Hematopoietic multipotent progenitor cell treated with erythropoietin and hydrocortisone succinate and interleukin-3 and kit ligand, for 6 days (in vitro differentiated cells): ENCODE measurements at places on chromosomes 12 and 14.

DNA sequence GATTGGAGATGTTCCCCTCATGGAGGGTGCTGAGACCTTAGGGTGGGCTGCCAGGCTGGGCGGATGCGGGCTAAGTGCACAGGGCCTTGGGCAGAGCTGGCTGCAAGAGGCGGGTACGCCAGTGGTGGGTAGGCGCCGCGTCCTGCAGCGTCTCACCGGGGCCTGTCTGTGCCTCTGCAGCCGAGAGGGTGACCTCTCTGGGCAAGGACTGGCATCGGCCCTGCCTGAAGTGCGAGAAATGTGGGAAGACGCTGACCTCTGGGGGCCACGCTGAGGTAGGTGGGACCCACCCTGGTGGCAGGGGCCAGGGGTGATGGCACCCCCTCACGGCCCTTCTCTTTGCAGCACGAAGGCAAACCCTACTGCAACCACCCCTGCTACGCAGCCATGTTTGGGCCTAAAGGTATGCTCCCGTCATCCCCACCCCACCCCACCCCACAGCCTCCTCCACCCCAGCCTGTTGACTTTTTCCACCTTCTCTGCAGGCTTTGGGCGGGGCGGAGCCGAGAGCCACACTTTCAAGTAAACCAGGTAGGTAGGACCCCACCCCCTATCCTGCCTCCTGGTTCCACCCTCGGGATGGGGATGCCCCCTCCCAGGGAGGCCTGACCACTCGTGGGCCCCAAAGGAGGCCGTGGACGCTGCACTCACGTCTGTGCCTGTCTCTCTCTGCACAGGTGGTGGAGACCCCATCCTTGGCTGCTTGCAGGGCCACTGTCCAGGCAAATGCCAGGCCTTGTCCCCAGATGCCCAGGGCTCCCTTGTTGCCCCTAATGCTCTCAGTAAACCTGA lies 1.5 kb downstream of the CRIP1 start:
- no peak for DNase-seq

GRCh38 chr12:110149086-110149660 lies 25.0 kb downstream of the IFT81 start:
- no peak for DNase-seq

GRCh38 chr14:69087061-69087461 lies 65.9 kb downstream of the DCAF5 start:
- DNase-seq, result no peak

- no peak for DNase-seq
These were observed 23.6 kb upstream of the MLXIP start for GRCh38 chr12:122054842-122055520.

GRCh38 chr12:25322918-25323531 lies 72.3 kb upstream of the KRAS start:
- no peak for DNase-seq

DNA sequence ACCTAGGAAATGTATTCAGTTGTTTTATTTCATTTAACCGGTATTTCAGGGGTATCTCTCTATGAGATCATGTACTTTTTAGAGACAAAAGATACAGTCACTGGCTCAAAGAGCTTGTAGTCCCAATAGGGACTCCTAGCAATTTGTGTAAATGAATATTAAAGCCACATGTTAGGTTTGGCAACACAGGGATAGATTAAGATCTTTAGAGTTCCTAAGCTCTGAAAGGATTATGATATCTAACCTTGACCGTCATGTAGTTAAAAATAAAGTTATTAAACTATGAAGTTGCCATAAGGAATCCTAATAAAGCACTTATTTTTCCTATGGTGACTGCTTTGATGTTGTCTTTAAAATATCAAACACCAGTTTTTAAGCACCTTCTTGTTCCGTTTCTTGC lies 100.4 kb upstream of the FGD4 start:
- DNase-seq, result no peak

- no peak for DNase-seq
These were observed 57.4 kb upstream of the ANO4 start for GRCh38 chr12:100737168-100737567.

GRCh38 chr14:72863216-72864006 lies 30.5 kb downstream of the DPF3 start:
- no peak for DNase-seq

- no peak for DNase-seq
These were observed 21.7 kb downstream of the MGST1 start for GRCh38 chr12:16369156-16369555.

DNA sequence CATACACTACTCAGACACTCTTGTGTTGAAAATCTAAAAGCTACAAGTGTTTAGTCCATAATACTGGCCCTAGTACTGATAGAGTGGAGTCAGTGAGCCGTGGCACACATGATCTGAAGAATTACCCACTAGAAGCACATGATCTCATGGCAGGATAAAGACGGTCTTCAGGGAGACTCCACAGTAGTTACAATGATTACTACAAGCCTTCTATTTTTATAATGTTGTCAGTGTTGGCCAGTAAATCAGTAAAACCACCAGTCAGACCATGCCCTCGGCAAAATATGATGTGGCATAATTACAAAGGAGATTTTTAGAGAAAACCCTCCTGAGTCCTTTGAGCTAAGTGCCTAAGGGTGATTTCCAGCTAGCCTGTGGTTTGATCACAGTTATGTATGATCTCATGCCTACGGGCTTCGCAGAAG lies 114.9 kb downstream of the PDZRN4 start:
- no peak for DNase-seq

GRCh38 chr12:108690542-108691174 lies 40.7 kb downstream of the CORO1C start:
- peak; percentile 75 for DNase-seq

DNA sequence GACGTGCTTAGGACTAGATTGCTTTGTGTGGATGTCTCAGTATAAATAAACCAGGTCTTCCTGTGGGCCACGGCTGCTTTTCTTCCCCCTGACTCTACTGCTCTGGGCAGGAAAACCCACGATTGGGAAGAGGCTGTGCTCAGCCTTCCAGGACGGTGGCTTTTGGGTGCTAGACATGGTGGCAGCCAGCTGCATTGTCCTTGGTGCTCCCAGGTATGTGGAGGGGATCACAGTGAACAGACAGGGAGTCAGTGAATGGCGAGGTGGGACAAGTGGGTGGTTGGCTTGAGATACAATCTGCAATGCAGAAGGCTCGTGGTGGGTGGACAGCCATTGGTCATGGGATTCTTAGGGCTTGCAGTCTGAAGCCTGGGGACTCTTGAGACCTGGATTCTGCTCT lies 366.3 kb downstream of the AACS start:
- DNase-seq, result no peak

GRCh38 chr12:109736552-109737108 lies 23.0 kb downstream of the FAM222A start:
- DNase-seq, result peak; percentile 79

DNA sequence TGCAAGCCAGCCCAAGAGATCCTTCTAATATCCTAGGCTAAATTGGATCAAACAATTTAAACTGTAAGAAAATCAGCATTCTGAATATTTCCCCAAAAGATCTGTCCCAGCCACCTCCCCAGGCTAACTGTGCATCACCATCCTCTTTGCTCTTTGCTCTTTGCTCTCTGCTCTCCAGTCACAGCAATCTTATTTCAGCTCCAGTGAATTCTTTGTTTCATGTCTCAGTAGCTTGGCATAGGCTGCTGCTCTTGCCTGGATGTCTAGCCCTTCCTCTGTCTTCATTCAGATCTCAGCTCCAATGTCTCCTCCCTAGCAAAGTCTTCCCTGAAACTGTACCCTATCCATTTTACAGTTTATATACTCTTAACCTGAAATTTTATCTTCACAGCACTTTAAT lies 399.8 kb upstream of the USP15 start:
- DNase-seq, result no peak

GRCh38 chr12:24738441-24738840 lies 210.5 kb downstream of the BCAT1 start:
- no peak for DNase-seq

GRCh38 chr14:52602131-52602530 lies 49.5 kb downstream of the GPR137C start:
- DNase-seq, result peak; percentile 4

DNA sequence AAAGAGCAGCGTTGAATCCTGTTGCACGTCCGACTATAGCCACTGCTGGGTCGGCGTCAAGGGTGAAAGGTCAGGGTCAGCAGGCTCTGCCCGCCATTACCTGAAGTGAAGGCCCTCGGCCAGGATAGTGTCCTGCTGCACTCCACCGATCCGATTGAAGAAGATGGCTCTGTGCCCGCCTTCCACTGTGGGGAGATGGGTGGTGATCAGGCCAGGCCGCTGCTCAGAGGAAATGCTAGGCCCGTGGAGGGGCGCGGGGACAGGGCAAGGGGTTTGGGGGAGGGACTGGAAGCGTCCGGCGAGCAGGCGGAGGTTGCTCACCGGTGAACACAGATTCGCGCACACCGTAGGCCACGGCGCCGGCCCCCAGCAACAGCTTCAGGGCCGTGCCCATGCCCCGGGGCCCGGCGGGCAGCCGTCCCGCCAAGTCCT lies 352 bp downstream of the PHB2 start:
- DNase-seq, result no peak

- DNase-seq, result no peak
These were observed 12.9 kb upstream of the KCNH3 start for GRCh38 chr12:49525942-49526341.

GRCh38 chr14:92022036-92022435 lies 17.8 kb downstream of the TRIP11 start:
- no peak for DNase-seq

- DNase-seq, result no peak
These were observed 5.5 kb upstream of the CCDC175 start for GRCh38 chr14:59582161-59582560.

- no peak for DNase-seq
These were observed 31.7 kb upstream of the INF2 start for GRCh38 chr14:104657563-104658324.

GRCh38 chr14:52926953-52927352 lies 23.9 kb downstream of the FERMT2 start:
- no peak for DNase-seq

DNA sequence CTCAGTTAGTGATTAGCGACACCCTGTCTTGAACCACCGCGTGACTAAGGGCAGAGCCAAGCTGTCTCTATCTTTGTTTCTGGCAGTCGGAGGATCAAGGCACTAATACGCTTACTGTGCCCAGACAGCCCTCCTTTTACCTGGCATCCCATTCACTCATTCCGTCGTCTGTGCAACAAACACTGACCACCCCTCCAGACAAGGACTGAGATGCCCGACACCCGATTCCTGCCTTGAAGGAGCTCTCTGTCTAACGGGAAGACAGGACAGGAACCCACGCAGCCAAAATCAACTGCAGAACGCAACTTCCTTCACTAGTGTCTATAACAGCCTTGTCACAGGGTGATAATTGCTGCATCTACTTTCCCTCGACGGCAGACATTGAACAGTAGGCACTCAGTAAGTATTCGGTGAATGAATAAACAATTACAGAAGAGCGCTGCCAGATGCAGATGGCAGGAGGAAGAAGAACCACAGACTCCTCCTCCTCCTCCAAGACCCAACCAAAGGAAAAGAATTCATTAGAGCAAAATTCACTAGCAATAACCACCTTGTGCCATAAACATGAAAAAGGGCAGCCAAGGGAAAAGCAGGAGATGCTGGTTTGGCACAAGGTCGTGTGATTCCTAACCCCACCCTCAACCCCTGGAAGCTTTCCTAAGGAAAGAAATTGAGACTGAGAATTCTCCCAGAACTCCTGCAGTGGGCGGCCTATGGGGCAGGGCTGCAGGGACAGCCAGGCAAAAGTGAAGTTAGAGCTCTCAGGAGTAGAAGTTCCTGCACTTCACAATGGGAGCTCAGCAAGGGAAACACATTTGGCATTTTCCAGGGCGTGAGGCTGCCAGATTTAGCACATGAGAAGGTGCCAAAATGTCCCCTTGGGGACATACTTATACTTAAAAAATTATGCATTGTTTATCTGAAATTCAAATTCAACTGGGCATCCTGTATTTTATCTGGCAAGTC lies 186.6 kb upstream of the DIO3 start:
- DNase-seq, result no peak

GRCh38 chr14:22202313-22202712 lies 386.7 kb downstream of the DAD1 start:
- DNase-seq, result no peak

GRCh38 chr14:94636744-94637412 lies 24.7 kb downstream of the SERPINA3 start:
- DNase-seq, result peak; percentile 12

- no peak for DNase-seq
These were observed 41.1 kb downstream of the PTHLH start for GRCh38 chr12:27931390-27931789.

DNA sequence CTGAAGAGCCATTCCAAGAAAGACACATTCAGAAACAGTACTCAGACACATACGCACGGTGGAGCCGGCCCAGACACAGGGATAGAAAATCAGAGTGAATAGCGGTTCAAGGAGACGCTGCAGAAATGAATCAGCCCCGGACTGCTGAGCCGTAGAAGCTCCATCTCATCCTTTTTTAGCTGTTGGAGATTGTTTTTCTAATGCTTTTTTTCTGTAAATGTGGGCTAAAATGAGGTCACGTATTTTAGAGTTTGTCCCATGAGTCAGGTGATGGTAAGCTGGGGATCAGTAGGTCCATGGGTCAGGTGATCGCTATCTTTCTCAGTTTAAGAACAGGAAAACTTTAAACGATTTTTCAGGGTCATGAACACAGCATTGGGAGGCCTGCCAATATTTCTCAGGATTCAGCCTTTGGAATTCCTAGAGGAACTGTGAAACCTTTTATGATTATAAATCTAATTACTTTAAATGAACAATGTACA lies 202.4 kb downstream of the ITPR2 start:
- no peak for DNase-seq

DNA sequence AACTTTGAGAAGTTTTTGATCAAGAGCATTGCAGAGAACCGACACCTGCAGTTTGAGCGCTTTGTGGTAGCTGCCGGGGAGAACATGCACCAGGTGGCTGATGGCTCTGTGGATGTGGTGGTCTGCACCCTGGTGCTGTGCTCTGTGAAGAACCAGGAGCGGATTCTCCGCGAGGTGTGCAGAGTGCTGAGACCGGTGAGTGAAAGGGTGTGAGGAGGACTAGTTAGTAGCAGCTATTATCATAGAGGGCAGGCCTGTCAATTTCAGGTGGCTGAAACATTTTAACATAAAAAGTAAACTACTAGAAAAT lies 27.0 kb upstream of the HIGD1C start:
- peak; percentile 44 for DNase-seq

DNA sequence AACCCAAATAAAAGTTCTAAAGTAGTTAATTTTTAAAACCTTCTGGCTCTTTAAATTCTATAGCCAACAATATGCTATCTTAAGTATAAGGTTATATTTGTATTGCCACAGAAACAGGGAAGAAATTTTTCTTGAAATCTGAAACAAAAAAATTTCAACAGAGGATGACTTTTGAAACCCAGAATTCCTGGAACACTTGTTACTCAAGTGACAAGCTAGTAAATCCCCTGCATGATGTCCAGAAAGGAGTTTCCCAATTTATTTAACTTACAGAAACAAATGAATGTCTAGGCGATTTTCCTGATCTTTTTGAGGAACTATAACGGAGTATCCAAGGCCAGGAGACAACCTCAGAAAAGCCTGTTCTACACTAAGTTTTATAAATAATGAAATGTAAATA lies 69.6 kb downstream of the SLC41A2 start:
- no peak for DNase-seq

- no peak for DNase-seq
These were observed 37.8 kb upstream of the PTPRQ start for GRCh38 chr12:80406253-80406652.
